ENCODE measurements at places on chromosomes 13 and 19. TPM values are rescaled to one million over a fixed set of nuclear protein-coding genes. Genes with fewer than 3 reads are reported as not detected.

DNA sequence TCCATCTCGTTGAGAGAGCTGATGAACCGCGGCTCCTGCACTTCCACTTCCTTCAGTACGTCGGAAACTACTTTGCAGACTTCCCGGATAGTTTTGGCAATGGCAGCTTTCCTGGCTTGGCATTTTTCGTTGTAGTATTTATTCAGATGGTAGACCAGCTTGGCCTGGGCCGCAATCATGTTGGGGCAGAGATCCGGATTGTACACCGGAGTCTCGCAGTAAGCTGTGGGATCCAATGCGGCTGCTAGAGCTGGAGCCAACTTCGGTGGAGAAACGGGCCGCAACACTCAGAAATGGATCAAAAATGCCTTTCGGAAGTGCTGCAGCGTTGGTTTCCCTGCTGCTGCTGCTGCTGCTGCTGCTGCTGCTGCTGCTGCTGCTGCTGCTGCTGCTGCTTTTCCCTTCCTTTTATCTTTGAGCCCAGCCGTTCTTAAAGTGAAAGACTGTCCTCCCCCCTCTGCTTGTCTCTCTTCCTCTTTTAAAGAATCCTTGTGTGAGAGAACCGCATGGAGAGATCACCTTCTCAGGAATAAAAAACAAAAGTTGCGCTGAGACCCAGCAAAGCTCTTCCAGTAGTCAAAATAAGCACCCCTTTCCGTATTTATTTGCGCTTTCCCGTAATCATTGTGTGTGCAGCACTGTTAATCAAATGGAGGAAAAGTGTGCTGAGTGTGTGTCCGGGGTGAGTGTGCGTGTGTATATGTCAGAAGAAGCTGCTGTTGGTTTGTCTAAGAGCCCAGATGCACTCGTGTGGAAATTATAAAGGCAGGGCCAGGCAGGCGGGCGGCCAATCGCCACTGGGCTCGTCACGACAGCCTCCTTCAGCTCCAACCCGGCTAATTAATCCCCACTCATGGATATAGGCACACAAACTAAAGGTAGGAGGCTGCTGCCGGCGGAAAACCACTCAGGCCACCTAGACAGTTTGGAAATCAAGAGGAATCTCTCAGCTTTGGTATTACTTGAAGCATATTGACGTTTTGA is at the start of gene MAB21L1:
Gene MAB21L1 (minus strand): TSS at position 730 of the 984 bp plus-strand sequence. CDS start 551 bp downstream, at position 179.
- DNase-seq = peak; percentile 51

- DNase-seq = no peak
These were observed 60.6 kb upstream of the SERP2 start for GRCh38 chr13:44312834-44313551.

DNA sequence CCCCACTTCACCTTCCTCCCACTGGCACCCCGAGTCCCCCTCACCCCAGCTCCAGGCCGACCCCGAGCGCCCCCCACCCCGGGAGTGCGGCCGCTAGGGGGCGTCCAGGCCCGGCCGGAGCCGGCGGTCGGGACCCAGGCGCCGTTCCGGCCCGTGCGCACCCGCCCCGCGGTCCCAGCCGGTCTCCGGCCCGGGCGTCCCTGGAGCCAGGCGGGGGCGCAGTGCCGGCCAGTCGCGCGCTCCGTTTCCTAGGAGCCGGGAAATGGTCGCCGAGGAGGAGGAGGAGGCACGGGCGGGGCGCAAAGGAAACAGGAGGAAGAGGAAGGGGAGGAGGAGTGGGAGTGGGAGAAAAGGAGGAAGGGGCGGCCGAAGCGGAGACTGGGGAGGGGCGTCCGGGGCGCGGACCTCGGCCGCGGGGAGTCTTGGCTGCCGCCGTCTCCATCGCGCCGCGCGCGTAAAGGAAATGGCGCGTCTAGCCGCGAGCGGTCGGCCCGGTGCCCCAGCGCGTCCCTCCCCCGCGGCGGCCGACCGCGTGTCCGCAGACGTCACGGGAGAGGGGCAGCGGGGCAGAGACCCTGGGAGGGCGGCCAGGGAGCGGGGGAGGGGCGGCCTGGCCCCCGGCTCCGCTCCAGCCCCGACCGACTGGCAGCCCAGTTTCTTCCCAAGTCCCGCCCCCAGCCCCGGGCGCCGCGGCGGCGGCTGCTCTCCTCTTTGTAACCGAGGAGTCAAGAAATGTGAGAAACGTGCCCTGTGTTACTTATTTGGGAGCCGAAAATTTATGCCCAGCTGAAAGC is 1.1 kb upstream of the KCTD15 start:
- peak; percentile 99 for DNase-seq

GRCh38 chr19:18273561-18274218 is 562 bp downstream of the IQCN start:
- DNase-seq = no peak

The UBE2L5 gene
- not detected for total RNA-seq

DNA sequence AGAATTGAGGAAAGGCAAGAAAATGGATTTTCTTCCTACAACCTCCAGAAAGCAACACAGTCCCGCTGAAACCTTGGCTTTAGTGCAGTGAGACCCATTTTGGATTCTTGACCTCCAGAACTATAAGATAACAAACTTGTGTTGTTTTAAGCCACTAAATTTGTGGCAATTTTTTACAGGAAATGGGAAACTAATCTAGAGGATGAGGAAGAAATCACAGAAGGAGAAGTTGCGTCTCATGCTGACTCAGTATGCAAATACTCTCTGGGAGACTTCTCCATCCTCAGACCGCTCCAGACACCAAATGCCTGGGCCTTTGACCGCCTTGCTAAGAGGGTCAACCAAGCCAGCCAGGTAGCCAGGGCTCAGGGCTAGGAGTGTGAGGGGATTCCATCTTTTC is 13.1 kb upstream of the CEACAM16 start:
- no peak for DNase-seq

The KIR3DL2 gene
- not detected for total RNA-seq

GRCh38 chr13:59641261-59641660 is 522.5 kb downstream of the DIAPH3 start:
- DNase-seq = peak; percentile 19

The LAIR1 gene
- 0.33 TPM for total RNA-seq

The GTF2F1 gene
- 53.6 TPM for total RNA-seq

DNA sequence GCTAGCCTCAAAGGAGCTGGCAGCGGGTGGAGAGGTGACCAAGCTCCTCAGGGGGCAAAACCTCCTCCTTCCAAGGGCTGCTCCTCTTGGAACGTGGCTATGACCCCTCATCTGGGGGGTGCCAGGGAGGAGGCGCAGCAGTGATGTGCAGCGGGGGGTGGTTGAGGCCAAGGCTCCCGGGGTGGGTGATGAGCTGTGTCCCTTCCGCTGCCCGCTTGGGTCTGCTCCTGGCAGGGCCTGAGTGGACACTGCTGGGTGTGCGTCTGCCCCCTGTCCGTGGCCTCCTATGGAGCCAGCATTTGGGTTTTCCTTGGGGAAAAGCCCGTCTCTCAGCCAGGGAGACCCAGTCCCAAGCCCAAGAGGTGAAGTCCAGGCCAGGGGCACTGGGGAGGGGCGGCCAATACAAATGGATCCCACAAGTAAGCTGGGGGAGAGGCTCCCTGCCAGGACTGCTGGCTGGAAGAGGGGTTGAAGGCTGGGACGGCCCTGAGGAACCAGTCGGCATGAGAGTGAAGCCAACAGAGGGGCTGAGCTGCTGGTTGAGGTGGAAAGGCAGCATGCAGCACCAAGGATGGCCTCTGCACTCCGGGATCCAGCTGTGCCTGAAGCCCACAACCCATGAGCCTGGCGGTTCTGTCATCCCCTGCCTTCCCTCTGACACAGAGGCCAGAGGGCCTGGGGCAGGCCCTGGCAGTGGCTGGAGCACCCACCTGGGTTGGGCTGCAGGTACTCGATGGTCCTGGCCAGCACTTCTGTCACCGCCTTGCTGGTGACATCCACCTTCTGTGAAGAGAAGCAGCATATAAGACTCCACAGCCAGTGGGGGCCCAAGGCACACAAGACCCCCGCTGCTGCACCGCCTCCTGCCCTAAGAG is 22.7 kb downstream of the MPND start:
- DNase-seq = no peak

DNA sequence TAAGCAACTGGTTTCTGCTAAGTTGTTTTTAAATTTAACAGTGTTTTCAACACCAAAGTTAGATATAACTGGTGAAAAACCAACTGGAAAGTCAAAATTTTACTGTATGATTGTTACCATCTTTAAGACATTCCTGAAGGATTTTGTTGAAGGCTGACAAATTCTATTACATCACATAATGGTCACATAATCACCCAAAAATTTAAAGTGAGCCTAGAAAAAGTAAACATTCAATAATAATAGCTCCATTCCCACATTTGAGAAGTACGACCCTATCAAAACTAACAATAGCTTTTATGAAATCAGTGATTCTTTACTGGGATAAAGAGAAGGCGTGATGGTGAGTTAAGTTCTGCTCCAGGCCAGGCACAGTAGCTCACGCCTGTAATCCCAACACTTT is 51.6 kb downstream of the USP12 start:
- DNase-seq = no peak

DNA sequence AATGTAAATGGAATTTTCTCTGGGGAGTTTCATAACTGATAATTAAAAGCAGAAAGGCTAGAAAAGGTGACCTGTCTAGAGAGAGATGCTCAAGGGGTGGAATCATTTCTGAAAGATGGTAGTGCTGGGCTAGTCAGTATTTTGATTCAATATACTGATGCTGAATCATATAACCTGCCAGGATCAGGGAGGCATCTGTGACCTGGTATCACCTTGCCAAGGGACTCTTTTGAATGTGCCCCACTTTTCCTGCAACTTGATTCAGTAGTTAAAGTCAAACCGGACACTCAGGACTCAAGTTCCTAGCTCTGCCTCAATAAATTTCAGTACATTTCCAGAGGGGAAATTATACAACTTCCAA is 15.8 kb downstream of the LCP1 start:
- DNase-seq = no peak

- no peak for DNase-seq
These were observed 229.1 kb downstream of the KCNRG start for GRCh38 chr13:50244355-50244712.

- no peak for DNase-seq
These were observed 37.6 kb upstream of the MAB21L1 start for GRCh38 chr13:35514061-35514477.

DNA sequence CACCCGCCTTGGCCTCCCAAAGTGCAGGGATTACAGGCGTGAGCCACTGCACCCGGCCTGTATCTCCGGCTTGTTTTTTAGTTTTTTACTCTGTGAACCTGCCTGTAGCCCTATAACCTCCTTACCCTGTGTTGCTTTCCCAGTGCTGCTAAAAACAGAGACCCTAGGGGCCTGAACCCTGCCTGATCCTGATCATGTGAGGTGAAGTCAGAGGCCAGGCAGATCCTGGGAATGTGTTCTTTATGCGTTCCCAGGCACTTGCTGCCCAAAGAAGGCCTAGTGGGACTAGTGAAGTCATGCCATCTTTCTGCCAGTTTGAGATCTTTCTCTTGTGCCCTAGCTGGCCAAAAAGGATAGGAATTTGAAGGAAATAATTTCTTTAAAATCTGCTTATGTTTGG is 4.6 kb downstream of the UBA2 start:
- DNase-seq = peak; percentile 28

DNA sequence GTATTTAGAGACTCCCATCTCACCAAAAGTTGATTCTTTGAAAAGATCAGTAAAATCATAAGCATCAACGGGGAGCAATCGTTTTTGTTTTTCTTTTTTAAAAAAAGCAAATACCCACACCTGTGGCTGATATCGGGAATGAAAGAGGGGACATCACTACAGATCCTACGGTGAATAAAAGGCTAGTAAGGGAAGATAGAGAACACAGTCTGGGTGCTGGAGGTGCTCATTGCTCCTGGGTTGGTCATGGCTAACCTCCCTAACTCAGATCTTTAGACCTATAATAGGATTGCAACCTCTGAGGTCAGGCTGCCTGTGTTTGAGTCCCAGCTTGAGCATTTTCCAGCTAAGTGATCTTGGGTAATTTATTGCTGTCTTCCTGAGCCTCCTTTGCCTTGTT is 1.1 kb downstream of the EHD2 start:
- no peak for DNase-seq

GRCh38 chr19:30076101-30076551 is 134.1 kb downstream of the URI1 start:
- DNase-seq = peak; percentile 83

- no peak for DNase-seq
These were observed 25.4 kb downstream of the ITM2B start for GRCh38 chr13:48258430-48258829.

- peak; percentile 46 for DNase-seq
These were observed 7.9 kb downstream of the ZNF865 start for GRCh38 chr19:55613396-55613795.

The ZNF235 gene
- 2.1 TPM for total RNA-seq

The PLPPR3 gene
- 53.8 TPM for total RNA-seq

The PLIN5 gene
- 1.3 TPM for total RNA-seq

The STX10 gene
- 60.7 TPM for total RNA-seq

DNA sequence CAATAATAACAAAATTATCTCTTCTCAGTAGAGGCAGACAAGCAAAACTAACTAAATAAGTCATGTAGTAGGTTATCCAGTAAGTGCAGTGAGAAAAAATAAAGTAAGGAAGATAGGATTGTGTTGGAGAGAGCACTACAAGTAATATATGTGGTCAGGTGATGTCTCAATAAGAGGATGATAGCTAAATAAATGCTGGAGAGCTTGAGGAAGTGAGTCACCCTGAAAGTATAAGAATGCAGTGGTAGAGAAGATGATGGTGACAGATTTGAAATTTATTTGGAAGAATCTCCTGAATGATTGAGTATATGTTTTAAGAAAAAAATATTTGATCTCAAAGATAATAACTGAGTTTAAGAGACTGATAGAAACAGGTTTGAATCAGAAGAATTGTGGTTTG is 152.2 kb upstream of the PRR20A start:
- DNase-seq = no peak

DNA sequence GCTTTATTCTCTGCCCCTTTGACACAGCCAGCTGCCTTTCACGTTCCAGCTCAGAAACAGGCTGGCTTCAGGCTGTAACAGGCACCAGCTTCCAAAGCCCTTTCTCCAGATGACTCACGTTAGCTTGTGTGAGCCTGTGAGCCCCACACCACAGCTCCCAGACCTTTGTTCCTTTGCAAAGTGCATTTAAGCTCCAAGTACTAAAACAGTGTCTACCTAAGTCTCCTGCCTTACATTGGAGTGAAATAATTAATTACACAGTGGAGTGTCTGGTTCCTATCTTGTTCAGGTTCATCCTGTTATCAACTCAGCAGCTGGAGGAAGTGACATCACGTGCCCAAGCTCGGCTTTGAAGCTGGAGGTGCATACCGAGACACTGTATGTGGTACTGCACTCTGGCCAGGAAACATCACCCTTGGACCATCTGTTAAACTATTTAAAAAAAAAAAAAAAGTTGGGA is 475.8 kb downstream of the FOXO1 start:
- DNase-seq = no peak

The TRPC4 gene
- total RNA-seq = 3.8 TPM

- DNase-seq = peak; percentile 85
These were observed 82.8 kb upstream of the MTIF3 start for GRCh38 chr13:27533155-27533643.

DNA sequence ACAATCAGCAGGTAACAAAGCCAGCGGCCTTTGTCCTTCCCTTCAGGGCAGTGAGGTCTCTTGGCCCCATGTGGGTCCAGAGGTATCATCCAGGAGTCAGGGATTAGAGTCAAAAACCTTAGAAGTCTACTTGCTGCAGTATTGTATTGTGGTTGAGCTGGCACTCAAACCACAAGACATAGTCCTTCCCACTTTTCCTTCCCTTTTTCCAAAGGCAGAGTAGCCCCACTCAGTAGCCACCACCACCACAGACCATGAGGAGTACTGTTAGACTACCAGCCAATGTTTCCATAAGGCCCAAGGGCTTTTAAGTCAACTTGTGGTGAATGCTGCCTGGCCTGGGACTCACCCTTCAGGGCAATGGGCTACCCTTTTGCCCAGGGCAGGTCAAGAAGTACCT is 27.1 kb upstream of the CCNA1 start:
- DNase-seq = no peak

GRCh38 chr19:14775869-14776586 is 2.3 kb downstream of the ADGRE2 start:
- peak; percentile 44 for DNase-seq

The CALR3 gene
- 0.52 TPM for total RNA-seq

GRCh38 chr13:33139780-33140535 is 123.7 kb downstream of the KL start:
- DNase-seq = no peak

Measured in H7 (cell line).